ENCODE measurements at places on chromosomes 4 and X.

- no peak for DNase-seq
Observed at GRCh38 chrX:15170927-15171326, 99.0 kb downstream of the ASB9 start.

- no peak for DNase-seq
Observed at GRCh38 chr4:168811207-168811606, 198.8 kb downstream of the CBR4 start.

GRCh38 chr4:114078636-114079035 lies 99.2 kb upstream of the ARSJ start:
- DNase-seq = no peak

- no peak for DNase-seq
Observed at GRCh38 chrX:40152741-40153344, 55.1 kb upstream of the BCOR start.

DNA sequence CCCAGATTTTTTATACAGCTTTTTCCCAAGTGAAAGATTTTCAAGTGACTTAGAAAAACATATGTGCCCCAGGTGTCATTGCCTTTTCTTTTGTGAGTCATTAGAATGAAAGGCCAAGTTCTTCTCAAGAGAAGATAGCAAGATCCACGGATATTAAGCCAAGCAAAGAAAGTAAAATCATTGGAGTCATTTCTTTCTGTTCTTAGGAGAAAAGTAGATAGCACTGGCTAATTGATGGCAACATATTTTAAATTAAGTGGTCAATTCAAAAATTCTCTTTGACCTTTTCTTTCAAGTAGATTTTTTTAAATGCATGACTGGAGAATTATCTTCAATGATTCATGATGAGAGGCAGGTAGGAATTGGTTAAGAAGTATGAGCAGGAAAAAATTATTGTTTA lies 94.4 kb downstream of the HHIP start:
- DNase-seq = no peak

GRCh38 chr4:29900336-29900735 lies 819.8 kb upstream of the PCDH7 start:
- no peak for DNase-seq

- DNase-seq = no peak
Observed at GRCh38 chr4:144714166-144714565, 68.2 kb downstream of the HHIP start.
